ENCODE measurements at places on chromosomes 4 and X.

DNA sequence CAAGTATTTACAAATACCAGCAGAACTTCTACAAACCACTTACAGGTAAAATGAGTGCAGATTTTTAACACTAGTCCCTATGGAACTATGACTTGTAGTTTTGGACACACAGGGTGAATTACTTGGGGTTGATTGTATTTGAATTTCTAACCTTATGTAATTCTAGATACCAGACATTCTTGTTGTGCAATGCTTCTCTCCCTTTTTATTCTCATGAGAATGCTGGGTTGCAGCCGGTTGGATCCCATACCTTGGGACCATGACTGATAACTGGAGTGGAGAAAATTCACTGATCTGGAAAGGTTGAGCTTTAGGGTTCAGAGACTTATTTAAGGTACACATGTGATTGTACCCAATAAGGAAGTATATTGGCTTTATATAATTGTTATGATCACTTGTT, 8.8 kb downstream of the TET2 start:
- DNase-seq: peak; percentile 51

DNA sequence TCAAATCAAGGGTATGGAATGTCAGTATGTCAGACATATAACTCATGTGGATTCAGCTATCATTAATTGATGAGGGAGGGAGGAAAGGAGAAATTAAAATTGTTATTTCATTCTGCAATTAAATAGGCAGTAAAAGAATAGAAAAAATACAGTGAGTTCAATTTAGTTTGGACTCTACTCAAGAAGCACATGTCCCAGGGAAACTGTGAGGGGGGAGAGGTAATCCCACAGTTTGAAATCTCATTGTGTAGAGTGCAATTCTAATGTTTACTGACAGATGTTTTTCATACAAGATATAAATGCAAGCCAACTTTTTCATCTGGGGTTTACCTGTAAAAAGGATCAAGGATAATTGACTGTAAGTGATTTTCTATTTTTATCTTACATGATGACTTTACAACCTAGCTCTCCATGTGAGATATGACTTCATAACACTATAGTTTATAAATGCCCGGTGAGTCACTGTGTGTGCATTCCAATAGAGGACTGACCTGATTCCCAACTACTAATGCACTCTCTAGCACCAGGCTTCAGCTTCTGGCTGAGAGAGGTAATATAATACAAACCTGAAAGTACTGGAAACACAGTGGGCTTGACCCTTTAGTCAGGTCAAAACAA, 35.2 kb upstream of the SCD5 start:
- DNase-seq: peak; percentile 74

DNA sequence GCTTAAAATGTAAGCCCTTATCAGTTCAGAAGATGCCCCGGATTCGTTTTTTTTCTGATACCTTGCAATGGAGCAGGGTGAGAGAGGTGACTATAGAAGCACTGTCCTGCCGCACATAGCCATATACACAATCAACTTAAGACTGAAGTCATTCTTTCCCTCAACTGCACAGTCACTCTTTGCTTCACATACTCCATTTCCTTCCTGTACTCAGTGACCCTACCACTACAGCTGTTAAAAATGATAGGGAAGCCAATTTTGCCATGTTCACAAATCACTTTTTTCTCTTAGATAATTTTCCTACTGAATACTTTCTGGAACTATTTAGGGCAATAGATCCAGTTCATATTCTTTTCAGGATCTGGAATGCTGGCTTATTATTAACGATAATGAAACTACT, 300.0 kb downstream of the ANK2 start:
- no peak for DNase-seq

DNA sequence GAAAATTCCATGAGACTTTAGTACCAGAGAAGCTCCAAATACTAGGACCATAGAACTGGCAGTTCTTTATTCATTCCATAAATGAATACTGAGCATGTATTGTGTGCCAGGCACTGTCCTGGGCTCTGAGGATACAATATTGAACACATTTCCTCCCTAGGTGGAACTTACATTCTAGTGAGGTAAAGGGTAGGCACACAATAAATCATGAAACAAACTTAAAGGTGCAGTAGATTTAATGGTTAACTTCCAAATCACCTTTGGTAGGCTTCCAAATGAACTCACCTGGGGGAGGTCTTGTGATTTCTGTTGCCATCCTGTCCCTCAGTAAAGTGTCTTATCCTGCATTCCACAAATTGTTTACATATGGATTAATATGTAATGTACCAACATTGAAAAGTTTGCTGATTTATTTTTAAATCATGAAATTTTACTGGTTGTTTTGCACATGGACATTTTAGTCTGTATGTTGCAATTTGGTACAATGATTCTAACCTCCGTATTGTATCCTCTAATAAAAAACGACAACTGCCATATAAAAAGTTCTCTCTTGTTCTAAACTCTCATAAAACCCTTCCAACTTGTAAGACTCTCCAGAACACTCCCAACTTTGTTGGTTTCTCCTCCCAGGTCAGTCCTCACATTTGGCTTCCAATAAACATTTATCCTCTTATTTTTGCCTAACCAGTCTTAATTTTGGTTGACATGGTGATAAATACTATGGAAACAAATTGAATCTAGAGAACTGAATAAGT, 4.5 kb upstream of the MAGEA11 start:
- no peak for DNase-seq

- DNase-seq: no peak
Observed at GRCh38 chrX:14356401-14356800, 172.9 kb upstream of the GLRA2 start.

GRCh38 chr4:80072228-80072743, 743 bp downstream of the ANTXR2 start:
- DNase-seq: no peak

- DNase-seq: peak; percentile 85
Observed at GRCh38 chrX:49184294-49185281, 1.6 kb downstream of the PRICKLE3 start.

DNA sequence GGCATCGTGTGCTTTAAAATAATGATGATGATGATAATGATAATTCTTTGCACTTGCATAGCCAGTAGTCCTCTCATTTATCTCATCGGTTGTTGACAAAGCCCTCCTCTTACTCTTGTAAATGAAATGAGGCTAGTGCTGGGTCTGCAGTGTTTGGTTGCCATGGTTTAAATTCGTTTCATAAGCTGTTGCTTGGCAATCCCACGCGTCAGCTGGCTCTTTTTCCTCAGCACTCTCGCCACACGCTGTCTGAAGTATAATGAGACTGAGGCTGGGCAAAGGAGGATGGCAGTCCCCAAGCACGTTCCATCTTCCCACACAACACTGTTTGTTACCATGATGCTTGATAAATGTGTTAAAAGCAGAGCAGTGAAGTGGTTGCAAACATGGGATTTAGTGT, 15.5 kb downstream of the PAGE4 start:
- no peak for DNase-seq

DNA sequence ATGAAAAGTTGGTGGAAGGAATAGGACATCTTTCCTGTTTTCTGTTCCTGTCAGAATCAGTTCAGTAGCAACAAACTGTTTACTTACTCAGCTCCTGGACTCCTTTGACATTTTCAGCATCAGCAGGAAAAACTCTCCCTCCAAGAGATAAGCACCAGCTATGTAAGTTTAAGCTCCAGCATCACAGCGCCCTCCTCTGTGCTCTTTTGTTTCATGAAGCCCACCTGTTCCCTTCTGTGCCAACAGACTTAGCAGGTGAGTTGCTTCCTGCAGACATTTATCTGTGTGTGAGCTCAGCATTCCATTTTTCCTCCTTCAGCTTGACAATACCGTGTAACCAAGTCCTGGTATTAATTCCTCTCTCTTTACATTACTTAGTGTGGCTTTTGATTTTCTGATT, 644.1 kb upstream of the AGA start:
- no peak for DNase-seq

GRCh38 chrX:18065956-18066355, 154.7 kb downstream of the BEND2 start:
- no peak for DNase-seq

GRCh38 chr4:41177016-41177415, 37.3 kb downstream of the APBB2 start:
- peak; percentile 84 for DNase-seq

DNA sequence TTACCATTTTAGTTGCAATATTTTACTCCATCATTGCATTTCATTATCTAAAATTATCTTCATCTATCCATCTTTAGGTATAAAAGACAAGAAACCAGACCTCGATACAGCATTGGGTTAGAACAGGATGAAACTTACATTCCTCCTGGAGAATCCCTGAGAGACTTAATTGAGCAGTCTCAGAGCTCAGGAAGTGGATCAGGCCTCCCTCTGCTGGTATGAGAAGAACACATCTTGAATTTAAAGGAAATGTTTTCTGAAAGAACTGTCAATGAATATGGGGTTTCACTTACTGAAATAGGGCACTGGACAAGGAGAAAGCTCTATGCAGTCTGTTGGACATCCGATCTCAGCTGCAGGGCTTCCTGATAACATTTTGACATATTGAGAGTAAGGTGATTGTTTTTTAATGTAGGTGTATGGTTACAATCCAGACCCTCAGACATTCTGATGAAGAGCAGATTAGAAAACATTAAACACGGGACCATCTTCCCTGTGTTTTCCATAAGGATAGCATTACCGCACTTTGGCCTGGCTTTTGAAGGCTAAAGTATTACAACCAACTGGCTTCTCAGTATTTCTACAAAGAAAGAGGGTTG, 367.2 kb downstream of the BMPR1B start:
- peak; percentile 25 for DNase-seq

- DNase-seq: no peak
Observed at GRCh38 chr4:85243857-85244256, 231.1 kb upstream of the ARHGAP24 start.

Measured in NCI-H226 (cell line).